ENCODE measurements at places on chromosomes 2 and 18. TPM values are rescaled to one million over a fixed set of nuclear protein-coding genes. Genes with fewer than 3 reads are reported as not detected.

- no peaks in the 10 kb centered on the region for H3K36me3 ChIP-seq
- H3K27me3 ChIP-seq = no peaks in the 10 kb centered on the region
- H3K4me1 ChIP-seq = no peaks in the 10 kb centered on the region
- no peak overlapping the region for H3K27ac ChIP-seq
- no peak overlapping the region for H3K4me3 ChIP-seq
- no peak for DNase-seq
Measured at GRCh38 chr18:51561821-51562220, 364.3 kb upstream of the MEX3C start.

The MC5R gene
- not detected for total RNA-seq

- H3K4me3 ChIP-seq = no peak overlapping the region
- no peaks in the 10 kb centered on the region for H3K4me1 ChIP-seq
- DNase-seq = no peak
- no peak overlapping the region for H3K27ac ChIP-seq
- H3K27me3 ChIP-seq = no peaks in the 10 kb centered on the region
- H3K36me3 ChIP-seq = no peaks in the 10 kb centered on the region
Measured at GRCh38 chr2:1350111-1350510, 63.2 kb upstream of the TPO start.

The FLACC1 gene
- total RNA-seq = 2.3 TPM

DNA sequence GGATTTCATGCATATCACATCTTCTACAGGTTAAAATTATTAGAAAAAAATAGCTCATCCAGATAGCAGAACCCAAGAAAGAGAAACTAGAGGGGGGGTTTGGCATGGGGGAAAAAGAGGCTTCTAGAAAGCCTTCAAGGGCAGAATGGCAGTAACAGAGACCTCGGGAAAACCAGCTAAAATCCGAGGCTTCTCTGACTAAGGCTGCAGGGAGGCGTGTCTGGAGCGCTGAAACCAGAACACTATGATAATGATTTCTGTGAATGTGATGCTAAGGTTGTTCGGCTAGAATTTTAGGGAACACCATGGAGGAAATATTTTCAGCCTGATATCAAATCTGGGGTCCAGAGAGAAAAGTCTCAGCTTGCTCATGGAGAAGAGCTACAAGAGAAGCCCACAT is 73.0 kb downstream of the ATP8B1 start:
- DNase-seq = peak; percentile 52
- no peak overlapping the region for H3K4me3 ChIP-seq
- no peaks in the 10 kb centered on the region for H3K27me3 ChIP-seq
- peak overlapping the region; percentile 22 for H3K27ac ChIP-seq

The ERICH2 gene
- not detected for total RNA-seq

DNA sequence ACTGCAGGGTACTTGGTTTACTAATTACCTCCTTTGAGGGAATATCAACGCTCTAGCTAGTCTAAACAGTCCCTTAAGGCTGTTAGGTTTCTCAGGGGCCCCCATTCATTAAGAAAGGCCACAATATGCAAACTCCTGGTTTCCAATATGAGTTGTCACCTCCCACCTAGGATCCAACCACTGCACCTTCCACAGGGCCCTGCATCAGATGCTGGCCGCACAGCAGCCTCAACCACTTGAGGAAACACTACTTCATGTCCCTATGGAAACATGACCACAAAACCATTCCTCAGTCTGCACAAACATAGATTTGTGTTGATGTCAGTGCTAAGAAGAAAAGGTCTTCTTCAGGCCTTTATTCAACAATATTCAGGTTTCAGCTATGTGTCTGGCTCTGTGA is 40.9 kb downstream of the STAT4 start:
- no peak for DNase-seq
- no peaks in the 10 kb centered on the region for H3K27me3 ChIP-seq
- peaks cover 14% of the 10 kb centered on the region for H3K4me1 ChIP-seq
- H3K36me3 ChIP-seq = no peaks in the 10 kb centered on the region
- no peak overlapping the region for H3K4me3 ChIP-seq
- no peak overlapping the region for H3K27ac ChIP-seq

The MYO5B gene
- total RNA-seq = not detected

The PAX8 gene
- 2.1 TPM for total RNA-seq

DNA sequence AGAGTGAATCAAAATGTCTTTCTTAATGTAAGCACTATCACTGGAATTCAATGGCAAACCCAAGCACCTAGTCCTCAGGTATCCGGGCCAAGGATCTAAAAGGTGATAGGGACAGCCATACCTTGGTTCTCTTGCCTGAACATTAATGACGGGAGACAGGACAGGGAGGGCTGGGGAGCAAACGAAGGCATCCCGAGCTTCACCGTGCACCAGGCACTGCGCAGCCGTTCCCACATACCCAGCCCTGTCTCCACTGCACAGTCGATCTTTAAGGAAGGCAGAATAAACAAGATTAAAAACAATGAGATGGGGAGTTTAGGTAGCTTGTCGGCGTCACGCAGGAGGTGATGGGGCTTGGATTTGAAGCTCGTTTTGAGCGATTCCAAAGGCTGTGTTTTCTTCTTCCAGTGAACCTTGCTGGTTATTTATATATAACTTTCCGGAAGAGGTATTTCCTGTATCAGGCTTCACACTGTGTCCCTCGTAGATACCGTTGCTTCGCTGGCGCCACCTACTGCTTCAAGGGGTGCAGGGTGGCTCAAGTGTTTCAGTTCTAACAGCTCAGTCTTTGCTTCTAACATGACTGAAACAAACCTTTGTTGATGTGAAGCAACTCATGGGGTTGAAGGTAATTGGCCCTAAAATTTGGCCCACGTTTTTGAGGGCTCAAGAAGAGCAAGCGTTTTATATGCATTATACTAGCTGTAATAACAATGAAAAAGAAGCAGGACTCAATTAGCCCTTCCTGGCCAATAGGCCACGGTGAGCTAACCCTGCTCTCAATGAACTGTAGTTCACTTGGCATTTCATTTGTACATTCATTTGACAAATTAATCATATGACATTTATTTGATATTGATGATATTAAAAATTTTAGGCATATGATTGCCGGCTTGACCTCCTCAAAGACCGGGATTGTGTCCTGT is 77.4 kb downstream of the DCDC2C start:
- DNase-seq = peak; percentile 57
- H3K27ac ChIP-seq = no peak overlapping the region
- peaks cover 22% of the 10 kb centered on the region for H3K27me3 ChIP-seq

The GALNT3 gene
- total RNA-seq = not detected

- no peaks in the 10 kb centered on the region for H3K4me1 ChIP-seq
- no peak overlapping the region for H3K27ac ChIP-seq
- H3K4me3 ChIP-seq = no peak overlapping the region
- DNase-seq = peak; percentile 1
- H3K27me3 ChIP-seq = 0 out of 2 replicates have a peak, but pooled peaks cover 5% of the 10 kb centered on the region
Measured at GRCh38 chr2:1004398-1004797, 53.7 kb downstream of the SNTG2 start.

The IL36RN gene
- not detected for total RNA-seq

DNA sequence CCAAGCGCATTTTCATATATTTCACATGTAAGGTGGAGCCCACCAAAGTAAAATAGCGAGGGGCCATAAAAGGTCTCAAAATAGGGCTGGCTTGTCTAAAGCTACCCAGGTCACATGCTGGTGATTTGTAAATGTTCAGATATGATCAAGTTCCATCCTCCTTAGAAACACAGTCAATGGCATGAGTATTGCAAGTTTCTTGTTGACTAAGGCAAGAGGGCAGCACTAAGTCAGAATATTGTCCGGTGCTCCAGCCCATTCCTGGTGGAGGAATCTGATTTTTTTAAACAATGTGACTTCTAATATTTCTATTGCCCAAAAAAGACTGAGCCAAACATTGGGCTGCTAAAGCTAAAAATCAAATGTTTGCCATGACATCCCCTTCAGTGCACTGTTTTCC is 85.1 kb downstream of the LAMA1 start:
- no peak overlapping the region for H3K27ac ChIP-seq
- H3K4me3 ChIP-seq = no peak overlapping the region
- H3K4me1 ChIP-seq = peaks cover 10% of the 10 kb centered on the region

DNA sequence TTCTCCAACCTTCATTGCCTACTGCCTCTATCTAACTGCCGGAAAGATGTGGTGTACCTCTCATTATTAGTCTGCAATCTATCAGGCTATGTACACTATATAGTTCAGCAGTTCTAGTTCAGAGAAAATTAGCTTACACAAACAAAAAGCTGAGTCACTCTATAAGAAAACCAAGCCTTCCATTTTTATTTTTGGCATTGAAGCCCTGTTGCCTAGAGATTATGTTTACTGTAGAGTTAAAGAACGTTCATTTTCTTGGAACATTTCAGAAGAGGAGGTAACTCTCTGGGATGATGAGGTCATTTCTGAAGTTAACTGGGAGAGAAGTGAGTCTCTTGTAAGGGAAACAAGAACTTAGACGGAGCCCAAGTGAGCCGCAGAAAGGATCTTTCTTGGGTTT is 133.5 kb downstream of the FAM124B start:
- peak; percentile 86 for DNase-seq
- no peaks in the 10 kb centered on the region for H3K27me3 ChIP-seq
- H3K27ac ChIP-seq = no peak overlapping the region
- H3K4me3 ChIP-seq = no peak overlapping the region
- peaks cover 16% of the 10 kb centered on the region for H3K4me1 ChIP-seq

DNA sequence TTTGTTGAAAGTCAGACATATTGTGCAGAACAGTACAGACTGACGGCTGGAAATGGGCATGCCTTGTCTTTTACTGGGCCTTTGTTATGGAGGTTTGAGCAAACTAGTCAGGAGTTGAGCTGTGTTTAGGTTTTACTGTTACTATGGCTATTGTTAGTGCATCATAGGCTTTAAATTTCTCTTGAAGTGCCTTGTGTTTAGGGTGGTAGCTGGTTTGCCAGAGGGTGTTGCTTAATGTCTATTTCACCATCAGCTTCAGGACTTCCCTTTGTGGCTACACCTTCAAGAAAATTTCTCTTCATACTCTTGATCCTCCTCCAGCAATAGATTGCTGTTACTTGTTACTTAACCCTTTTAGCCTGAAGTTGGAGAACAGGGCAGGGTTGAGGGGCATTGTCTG is 104.6 kb downstream of the CAPN13 start:
- no peaks in the 10 kb centered on the region for H3K4me1 ChIP-seq
- H3K27me3 ChIP-seq = no peaks in the 10 kb centered on the region
- no peaks in the 10 kb centered on the region for H3K36me3 ChIP-seq
- DNase-seq = no peak

DNA sequence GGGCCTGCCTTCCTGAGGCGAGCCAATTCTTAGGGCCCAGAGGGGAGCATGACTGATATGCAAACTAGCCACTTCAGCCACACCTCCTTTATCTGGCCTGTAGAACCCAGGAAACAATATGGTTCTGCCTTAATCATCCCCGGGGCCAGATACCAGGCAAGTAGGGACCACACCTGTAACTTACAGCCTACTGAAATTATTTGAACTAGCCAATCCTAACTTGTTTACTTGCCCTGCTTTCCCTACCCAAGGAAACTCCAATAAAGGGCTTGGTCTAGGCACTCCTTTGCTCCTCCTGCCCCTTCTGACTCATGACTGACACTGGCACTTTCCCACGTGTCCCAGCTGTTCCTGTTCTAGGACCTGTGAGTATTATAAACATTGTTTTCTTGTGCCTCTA is 57.6 kb downstream of the MYOM1 start:
- H3K4me3 ChIP-seq = no peak overlapping the region
- no peaks in the 10 kb centered on the region for H3K36me3 ChIP-seq
- H3K27me3 ChIP-seq = no peaks in the 10 kb centered on the region
- no peak for DNase-seq
- no peaks in the 10 kb centered on the region for H3K4me1 ChIP-seq

DNA sequence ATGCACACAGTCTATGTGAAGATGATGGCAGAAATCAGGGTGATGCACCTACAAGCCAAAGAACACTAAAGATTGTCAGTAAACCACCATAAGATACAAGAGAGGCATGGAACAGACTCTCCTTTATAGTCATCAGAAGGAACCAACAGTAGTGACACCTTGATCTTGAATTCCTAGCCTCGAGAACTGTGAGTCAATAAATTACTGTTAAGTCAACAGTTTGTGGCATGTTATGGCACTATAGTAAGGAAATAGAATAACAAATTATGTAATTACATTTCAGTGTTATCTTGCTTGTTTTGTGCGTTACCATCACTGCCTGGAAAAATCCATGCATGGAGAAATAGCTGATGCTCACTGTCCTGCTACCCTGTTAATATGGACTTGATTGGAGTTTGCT is 110.2 kb upstream of the LRP1B start:
- H3K36me3 ChIP-seq = no peaks in the 10 kb centered on the region
- no peaks in the 10 kb centered on the region for H3K4me1 ChIP-seq
- no peak for DNase-seq

The C2orf80 gene
- not detected for total RNA-seq

DNA sequence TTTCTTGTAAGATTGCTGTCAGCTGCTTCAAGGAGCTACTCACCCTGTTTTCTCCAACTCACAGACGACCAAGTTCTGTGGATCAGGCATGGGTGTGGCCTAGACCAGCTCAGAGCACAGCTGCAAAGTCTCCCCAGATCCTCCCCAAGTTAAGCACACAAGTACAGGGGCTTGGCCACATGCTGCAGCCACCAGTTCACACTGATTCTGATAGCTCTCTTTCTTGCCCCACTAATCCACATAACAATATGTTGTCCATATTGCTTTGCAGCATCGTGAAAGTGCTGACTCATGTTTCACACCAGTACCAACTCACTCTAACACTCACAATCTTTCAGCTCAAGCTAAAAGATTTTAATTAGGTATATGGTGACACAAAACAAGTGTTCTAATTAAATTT is 437.0 kb downstream of the PARD3B start:
- no peak overlapping the region for H3K27ac ChIP-seq
- no peaks in the 10 kb centered on the region for H3K27me3 ChIP-seq
- H3K4me3 ChIP-seq = no peak overlapping the region
- H3K36me3 ChIP-seq = no peaks in the 10 kb centered on the region
- peak; percentile 15 for DNase-seq
- 0 out of 2 replicates have a peak, but pooled peaks cover 7% of the 10 kb centered on the region for H3K4me1 ChIP-seq

- no peak overlapping the region for H3K27ac ChIP-seq
- no peak overlapping the region for H3K4me3 ChIP-seq
- H3K27me3 ChIP-seq = peaks cover 8% of the 10 kb centered on the region
- H3K36me3 ChIP-seq = no peaks in the 10 kb centered on the region
- peaks cover 13% of the 10 kb centered on the region for H3K4me1 ChIP-seq
Measured at GRCh38 chr18:75438891-75439290, 11.4 kb upstream of the SMIM21 start.

GRCh38 chr2:103986001-103986400 is 867.9 kb upstream of the POU3F3 start:
- no peaks in the 10 kb centered on the region for H3K27me3 ChIP-seq
- H3K27ac ChIP-seq = no peak overlapping the region
- H3K4me1 ChIP-seq = no peaks in the 10 kb centered on the region

DNA sequence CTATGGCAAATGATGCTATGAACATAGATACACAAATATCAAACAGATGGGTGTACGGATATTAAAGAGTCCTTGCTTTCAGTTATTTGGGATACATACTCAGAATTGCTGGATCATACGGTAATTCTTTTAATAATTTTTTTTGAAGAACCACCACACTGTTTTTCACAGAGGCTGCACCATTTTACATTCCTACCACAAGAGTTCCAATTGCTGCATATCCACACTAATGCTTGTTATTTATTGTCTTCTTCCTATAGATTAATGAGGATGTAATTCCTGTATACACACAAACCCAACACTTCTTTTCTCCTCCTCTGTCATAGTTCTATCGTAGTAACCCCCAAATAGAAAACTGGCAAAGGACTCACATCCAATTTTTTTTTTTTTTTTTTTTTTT is 21.7 kb downstream of the CD302 start:
- no peak overlapping the region for H3K27ac ChIP-seq
- no peaks in the 10 kb centered on the region for H3K4me1 ChIP-seq
- no peaks in the 10 kb centered on the region for H3K27me3 ChIP-seq
- no peak overlapping the region for H3K4me3 ChIP-seq

- H3K4me3 ChIP-seq = peak overlapping the region; percentile 97
- peak overlapping the region; percentile 82 for H3K27ac ChIP-seq
- H3K36me3 ChIP-seq = peaks cover 9% of the 10 kb centered on the region
- DNase-seq = peak; percentile 53
- H3K27me3 ChIP-seq = no peaks in the 10 kb centered on the region
Measured at GRCh38 chr2:213150315-213151097, 906 bp downstream of the IKZF2 start.

Measured in GM23248 (cell line).